Osteoblast (primary cell): ENCODE measurements at places on chromosomes 11 and 22. TPM values are rescaled to one million over a fixed set of nuclear protein-coding genes. Genes with fewer than 3 reads are reported as not detected.

DNA sequence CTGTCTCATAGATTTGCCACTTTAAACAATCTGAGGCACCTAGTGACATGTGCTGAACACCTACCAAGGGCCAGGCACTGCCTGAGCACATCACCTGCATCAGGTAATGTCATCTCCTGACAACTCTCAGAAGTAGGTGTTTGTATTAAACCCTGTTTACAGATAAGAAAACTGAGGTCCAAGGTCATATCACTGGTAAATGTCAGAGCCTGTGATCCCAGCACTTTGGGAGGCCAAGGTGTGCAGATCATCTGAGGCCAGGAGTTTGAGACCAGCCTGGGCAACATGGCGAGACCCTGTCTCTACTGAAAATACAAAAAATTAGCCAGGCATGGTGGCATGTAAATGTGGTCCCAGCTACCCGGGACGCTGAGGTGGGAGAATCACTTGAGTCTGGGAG is 39.1 kb upstream of the ACCSL start:
- DNase-seq, result no peak

Gene SNX32
- total RNA-seq, result 1.1 and 1.5 TPM in 2 replicates

DNA sequence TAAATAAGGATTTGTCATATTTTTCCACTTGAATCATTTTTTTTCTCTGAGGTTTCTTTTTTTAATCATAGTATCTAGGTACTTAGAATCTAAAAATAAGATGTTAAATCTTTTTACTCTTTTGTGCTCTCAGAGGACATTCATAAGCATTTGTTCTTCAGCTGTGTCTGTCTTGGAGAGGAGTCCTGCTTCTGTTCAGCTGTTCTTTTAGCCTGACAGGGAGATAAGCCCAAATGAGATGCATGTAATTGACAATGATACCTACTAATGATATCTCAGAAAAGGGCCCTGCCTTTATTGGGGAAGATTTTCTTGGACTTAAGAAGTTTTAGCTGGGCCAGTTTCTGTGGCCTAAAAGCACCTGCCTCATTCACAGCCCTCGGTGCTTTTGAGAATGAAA is 156.9 kb downstream of the NCAM1 start:
- DNase-seq, result no peak

DNA sequence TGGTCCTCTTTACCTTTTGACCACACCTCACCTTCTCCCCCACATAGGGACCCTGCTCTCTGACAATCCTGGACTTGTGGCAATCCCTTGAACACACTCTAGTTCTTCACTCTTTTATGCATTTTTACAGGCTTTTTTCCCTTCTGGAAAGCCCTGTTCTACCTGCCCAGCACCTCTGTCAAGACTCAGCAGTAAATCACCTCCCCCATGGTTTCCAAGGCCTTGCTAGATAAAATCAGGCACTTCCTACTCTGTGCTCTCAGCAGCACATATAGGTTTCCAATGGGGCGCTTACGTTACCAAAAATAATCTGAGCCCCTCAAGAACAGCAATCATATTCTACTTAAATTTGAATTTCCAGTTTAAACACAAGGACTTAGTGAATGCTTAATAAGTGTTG is 53.9 kb downstream of the ETS1 start:
- DNase-seq, result no peak

Gene HBE1
- not detected in 2 replicates for total RNA-seq

GRCh38 chr11:103863497-103863896 is 172.9 kb upstream of the DDI1 start:
- DNase-seq, result no peak

DNA sequence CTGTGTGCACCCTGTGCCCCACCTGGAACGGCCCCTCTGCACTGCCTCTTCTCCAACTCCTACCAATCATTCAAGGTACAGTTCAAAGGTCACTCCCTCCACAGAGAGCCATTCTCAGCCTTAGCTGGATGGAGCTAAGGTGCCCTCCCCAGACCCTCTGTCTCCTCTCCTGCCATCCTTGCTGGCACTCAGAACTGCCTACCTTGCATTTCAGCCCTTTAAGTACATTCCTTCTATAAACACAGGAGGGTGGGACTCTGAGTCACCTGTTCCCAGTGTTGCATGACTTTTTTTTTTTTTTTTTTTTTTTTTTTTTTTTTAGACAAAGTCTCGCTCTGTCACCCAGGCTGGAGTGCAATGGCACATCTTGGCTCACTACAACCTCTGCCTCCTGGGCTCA is 8.6 kb downstream of the TTLL1 start:
- DNase-seq, result peak; percentile 49

Gene TREH
- not detected in 2 replicates for total RNA-seq

GRCh38 chr11:60127311-60127811 is 38.9 kb downstream of the MS4A2 start:
- no peak for DNase-seq

DNA sequence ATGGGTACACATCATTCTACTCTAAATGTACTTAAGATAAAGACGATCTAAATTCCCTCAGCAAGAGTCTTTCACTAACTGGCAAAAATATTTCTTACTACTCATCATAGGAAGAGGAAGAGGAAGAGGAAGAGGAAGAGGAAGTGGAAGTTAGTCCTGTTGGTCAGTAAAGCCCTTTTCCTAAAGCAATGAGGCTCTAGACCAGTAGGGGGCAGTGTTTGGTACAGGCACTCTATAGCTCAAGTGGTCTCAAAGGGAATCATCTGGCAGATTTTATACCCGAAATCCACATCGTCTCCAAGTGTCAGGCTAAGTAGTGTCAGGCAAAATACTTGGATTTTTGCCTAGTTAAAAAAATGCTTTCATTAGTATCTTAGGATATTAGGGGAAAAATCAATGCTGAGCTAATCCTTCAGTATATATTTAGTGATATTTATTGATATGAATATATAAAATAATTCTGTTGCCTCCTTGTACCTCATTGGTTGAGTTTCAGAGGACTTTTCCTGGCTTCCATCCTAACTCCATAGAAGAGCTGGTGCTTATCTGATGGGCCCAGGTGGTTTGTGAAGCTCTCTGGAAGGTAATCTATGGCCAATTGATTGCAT is 7.7 kb downstream of the BLID start:
- no peak for DNase-seq

Gene GAB4
- not detected in 2 replicates for total RNA-seq

DNA sequence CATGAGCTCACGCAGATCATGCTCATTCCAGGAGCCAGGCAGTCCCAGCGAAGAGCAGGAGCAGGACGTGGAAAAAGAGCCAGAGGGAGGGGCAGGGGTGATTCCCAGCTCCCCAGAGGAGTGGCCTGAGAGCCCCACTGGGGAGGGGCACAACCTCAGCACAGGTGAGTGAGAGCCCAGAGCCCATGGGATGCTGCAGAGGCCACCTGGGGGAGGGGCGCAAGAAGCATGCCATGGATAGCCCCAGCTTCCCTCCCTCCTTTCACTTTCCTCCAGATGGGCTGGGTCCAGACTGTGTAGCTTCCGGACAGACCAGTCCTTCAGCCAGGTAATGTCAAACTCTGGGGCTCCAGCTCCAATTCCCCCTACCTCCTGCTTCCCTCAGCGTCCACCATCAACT is 6.2 kb downstream of the SMTNL1 start:
- no peak for DNase-seq

DNA sequence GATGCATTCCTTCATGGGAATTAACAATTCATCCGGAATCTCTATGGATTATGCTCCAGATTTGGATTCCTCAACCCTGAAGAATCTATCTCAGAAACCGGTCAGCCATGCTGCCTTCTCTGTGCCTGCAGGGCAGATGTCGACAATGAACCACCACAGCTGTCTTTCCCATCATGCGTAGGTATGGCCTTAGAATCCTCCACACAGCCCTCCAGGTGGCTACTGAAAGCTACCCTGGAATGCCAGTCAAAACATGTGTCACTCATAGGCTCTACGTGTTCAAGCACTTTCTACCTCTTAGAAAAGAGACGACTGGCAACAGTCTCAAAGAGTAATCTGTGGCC is 19.4 kb downstream of the MAML2 start:
- DNase-seq, result no peak

DNA sequence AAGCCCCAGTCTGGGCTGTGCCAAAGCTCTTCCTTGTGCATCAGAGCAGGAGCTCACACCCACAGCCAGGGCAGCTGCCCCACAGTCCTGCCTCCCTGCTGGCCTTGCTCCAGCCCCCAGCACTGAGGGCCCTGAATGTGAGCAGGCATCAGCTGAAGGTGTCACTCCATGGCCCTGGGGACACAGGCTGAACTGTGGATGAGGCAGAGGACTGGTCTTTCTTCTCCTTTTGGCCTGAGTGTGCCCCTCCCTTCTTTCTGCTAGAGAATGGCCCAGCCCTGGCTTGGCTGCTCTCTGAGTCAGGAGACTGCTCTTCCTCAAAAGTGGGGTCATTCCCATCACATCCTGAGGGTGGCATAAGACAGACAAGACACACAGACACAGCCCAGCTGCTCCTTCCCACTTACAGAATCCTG is 16.2 kb downstream of the OTOG start:
- peak; percentile 89 for DNase-seq

DNA sequence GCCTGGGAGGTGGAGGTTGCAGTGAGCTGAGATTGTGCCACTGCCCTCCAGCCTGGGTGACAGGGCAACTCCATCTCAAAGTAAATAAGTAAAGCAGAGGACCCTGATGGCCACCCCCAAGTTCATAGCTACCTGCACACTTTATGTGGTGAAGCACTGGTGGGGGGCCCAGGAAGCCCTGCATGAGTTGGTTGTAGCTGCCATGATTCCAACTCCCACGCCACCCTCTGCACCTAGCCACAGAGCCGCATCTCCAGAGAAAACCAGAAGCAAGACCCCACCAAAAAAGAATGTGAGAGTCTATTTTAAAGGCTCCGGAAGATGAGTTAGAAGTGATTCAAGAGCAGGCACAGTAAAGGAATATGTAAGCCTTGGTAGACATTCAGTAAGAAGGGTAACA is 20.4 kb upstream of the TMA7B start:
- no peak for DNase-seq

DNA sequence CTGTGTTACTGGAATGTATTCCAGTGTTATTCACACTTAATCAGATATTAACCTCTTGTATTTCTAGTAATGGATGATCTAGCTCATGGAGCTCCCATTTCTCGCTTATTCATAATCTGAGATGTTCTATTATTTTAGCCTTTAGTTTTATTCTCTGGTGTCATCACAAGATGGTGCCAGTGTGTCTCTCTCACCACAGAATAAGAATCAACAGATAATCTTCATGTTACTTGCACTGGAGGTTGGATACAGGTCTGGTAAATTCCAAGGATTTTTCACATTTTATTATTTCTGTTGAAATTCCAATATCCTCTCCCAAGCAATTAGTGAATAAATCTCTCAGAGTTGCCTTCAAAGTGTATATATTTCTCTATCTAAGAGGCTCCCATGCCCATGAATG is 74.6 kb downstream of the CASP12 start:
- no peak for DNase-seq

Gene GANAB
- total RNA-seq, result 219 and 242 TPM in 2 replicates

Gene GRM5
- total RNA-seq, result not detected in 2 replicates

- no peak for DNase-seq
Observed at GRCh38 chr22:46684706-46685105, 53.3 kb downstream of the CERK start.

GRCh38 chr11:72333661-72334060 is 89.7 kb upstream of the PHOX2A start:
- no peak for DNase-seq

GRCh38 chr11:118914178-118914918 is 11.4 kb downstream of the BCL9L start:
- peak; percentile 34 for DNase-seq

DNA sequence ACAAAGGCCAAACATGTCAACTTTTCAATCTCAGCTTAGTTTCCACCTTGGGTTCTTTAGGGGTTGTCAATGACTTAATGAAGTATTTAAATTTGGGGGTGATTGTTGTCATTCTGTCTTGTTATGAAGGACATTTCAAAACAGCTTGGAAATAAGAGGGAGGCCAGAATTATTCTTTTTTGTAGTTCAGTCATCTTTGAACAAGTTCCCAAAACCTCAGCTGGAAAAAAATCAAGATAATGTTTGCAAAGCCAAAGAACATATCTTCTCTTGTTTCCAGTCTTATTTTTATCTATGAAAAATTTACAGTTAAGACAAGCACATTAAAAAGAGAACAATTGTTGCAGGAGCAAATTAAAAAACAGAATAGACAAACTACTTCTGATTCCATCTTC is 612.8 kb downstream of the INSC start:
- no peak for DNase-seq

GRCh38 chr11:117573326-117573725 is 223.7 kb downstream of the DSCAML1 start:
- no peak for DNase-seq

- DNase-seq, result no peak
Observed at GRCh38 chr11:31768749-31769640, 42.1 kb downstream of the PAX6 start.

Gene IMMP1L
- 8.7 and 11.5 TPM in 2 replicates for total RNA-seq

DNA sequence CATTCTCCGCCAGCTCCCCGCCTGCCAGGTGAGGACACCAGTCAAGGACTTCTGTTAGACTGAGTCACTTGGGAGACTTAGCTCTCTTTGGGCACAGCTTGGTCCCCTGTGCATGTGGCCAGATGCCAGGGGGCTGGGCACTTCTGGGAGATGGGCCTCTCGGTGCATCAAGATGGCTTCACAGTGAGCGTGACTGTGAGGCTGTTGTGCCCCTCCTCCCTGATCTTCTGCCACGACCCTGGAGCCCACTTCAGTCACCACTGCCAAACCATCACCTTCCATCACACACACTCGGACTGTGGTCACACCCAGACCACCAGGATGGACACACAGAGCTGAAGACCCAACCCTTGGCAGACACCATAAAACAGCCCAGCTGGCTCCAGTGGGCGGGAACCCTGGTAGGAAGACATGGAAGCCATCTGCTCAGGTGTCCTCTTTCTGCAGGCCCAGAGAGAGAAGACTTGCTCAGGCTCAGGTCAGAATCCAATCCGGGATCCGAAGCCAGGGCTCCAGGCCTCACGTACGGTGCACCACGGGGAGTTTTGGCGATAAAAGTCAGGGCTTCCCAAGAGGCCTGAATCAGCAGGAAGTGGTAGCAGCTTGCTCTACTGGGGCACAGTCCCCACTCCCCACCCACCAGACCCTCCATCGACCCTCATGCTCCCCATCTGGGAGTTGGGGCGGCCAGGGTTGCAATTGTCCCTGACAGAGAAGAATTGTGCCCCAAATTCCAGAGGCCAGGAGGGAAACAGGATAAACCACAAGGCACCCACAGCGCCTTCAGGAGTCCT is 29.8 kb upstream of the CD5 start:
- DNase-seq, result no peak

GRCh38 chr11:113992459-113993110 is 17.7 kb downstream of the HTR3A start:
- no peak for DNase-seq

DNA sequence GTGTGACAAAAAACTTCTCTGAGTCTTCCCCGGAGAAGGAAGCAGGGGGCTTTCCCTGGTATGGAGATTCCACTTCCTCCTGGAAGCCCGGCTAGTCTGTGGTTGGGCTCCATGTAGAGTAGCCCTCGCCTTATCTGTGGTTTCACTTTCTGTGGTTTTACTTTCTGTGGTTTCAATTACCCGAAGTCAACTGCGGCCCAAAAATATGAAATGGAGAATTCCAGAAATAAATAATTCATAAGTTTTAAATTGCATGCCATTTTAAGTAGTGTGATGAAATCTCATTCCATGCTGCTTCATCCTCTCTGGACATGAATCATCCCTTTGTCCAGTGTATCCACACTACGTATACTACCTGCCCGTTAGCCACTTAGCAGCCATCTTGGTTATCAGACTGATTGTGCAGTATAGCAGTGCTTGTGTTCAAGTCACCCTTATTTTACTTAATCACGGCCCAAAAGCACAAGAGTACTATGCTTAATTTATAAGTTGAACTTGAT is 275.0 kb upstream of the SESN3 start:
- peak; percentile 60 for DNase-seq
